ENCODE measurements at places on chromosomes 11 and 22.
A peak's percentile ranks its signal among the peaks of the same experiment; 100 is the strongest.

DNA sequence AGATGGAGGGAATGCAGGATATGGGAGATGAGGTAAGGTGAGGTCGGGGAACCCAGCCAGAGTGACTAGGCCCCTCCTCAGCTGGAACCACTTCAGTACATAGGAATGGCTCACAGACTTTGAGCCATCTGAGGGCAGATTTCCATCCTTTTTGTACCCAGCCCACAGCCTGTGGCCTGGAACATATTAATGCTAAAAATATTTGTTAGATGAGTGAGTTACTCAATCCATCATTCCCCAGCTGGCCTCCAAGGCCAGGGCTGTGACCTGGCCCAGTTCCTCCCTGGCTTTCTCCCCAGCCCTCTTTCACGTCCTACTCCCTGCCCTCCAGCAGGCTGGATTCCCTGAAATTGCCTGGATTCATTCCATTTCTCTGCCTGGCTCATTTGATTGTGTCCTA, 57.2 kb upstream of the PRDM11 start:
- no peak for DNase-seq

GRCh38 chr11:47378010-47378835, at the start of gene SPI1:
SPI1 (minus strand) TSS chr11:47378547; CDS start chr11:47378353, 194 bp downstream.
- DNase-seq = peak; percentile 96

- no peak for DNase-seq
Observed at GRCh38 chr11:2576111-2576510, 123.7 kb downstream of the KCNQ1OT1 start.

GRCh38 chr11:128590587-128590986, 3.2 kb upstream of the ETS1 start:
- DNase-seq = no peak

DNA sequence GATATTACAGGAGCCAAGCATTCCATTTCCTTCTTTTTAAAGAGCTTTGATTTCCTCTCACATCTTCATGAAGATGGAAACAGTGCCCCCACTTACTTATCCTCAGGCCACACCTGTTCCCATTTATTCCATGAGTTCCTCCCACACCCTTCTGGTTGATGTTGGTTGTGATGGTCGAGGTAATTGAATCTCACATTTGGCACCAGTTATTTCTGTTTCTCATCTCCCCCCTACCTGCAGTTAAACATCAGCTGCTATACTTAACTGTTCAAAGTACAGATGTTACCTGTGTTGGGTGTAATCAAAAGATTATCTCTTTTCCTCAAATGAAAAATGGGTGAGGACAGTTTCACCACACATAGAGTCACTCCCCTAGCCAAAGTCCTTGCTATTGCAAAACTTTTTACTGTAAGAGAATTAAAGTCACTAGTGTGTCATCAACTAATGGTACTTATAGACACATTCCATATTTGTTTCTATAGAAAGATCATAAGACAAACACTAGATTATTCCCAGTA, 1.9 kb downstream of the TMEM45B start:
- DNase-seq = no peak

GRCh38 chr11:110968348-110969062, 256.3 kb upstream of the ARHGAP20 start:
- no peak for DNase-seq

DNA sequence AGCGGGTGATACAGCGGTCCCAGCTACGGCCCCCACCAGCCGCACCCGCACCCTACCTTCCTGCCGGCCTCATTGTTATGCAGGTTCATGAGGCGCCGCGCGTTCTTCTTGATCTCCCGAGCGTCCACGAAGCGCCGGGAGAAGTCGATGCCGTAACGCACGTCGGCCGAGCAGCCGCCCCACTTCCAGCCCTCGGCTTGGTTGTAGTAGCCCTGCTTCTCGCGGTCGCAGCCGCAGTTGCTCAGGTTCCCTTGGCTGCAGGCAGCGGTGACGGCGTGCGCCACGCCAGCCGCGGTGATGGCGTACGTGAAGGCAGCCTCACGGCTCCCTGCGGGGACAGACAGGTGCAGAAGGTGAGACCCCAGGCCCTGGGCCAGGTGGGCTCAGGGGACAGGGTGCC, 45.9 kb downstream of the WNT7B start:
- no peak for DNase-seq

- DNase-seq = peak; percentile 76
Observed at GRCh38 chr11:8070417-8071115, 10.4 kb upstream of the TUB start.

DNA sequence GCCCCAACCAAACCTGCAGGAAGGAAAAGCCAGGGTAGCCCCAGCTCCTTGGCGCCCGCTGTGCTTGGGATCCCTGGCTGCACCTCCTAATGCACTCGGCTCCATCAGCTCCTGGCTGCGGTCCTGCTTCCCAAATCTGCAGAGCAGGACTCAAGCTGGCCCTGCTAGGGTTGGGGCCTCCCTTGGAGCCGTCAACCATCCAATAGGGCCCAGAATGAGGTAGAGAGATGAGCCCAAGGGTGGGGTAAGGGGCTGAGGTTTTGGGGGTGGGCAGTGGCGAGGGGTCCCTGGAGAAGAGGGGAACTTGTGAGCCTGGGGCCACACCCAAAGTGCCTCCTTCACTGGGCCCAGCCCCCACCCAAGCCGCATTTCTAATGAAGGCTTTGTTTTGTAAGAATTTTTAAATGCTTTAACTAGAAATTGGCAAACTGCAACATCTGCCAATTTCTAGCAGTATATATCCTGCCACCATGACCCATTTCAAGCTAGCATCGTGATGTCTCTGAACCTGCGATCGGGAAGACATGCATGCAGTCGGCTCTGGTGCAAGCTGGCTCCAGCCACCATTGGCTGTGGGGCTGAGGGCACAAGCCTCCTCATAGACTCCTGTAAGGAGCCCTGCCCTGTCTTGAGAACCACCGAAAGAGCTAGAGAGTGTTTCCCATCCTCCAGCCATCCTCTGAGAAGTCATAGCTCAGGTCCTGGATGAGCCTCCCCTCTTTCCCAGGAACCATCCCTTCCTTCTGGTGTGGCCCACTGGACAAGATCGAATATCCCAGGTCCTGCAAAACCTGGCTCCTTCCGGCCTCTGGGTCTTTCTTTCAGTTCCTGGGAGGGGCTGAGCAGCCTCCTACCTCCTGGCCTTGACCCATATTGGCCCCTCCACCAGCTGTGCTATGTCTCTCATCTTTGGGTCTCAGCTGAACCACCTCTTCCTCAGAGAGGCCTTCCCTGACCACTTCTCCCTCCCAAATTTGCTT, 15.5 kb downstream of the C1QTNF6 start:
- DNase-seq = no peak

GRCh38 chr11:65651589-65652510, 10.9 kb downstream of the RELA start:
- no peak for DNase-seq

DNA sequence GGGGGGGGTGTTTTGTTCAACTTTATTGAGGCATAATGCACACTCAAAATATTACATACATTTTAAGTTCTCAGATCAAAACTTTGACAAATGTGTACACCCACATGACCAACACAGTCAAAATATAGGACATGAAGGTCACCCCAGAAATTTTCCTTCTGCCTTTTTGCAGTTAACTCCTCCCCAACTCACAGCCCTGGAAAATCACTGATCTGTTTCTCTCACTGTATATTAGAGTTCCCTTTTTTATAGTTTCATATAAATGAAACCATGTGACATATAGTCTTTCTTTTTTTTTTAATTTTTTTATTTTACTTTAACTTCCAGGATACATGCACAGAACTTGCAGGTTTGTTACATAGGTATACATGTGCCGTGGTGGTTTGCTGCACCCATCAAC, 4.6 kb downstream of the TMPRSS5 start:
- DNase-seq = no peak

DNA sequence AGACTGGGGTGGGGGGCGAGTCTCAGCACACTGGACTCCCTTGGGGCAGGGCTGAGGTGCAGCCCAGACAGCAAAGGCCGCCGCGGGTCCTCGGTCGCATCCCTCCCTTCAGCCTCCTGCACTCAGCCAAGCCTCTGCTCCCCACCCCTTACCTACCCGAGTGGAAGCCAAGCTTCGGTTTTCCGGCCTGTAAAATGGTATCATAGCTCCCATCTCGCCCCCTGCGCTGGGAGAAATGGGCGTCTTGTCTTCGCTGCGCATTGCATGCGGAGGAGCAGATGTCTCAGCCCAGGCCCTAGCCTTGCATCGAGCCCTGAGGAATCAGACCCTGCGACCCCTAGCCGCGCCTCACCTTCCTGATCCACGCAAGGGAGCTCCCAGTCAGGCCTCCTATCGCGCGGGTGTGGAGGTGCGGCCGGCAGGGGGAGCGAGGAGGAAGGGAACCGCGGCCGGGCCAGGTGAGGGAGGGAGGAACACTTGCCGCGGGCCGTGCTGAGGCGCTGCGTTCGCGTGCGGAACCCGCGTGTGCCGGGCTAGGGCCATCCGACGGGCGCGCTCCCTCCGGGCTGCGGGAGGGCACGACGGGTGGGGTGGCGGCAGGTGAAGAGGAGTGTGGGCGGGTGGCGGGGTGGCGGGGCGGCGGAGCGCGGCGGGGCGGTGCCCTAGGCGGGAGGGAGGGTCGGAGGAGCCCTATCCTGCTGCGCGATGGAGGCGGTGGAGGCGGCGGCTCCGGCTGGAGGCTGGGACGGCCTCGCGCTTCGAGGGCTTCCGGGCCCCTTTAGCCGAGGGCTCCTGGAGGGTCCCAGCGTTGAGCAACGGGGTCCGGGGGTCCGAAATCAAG, 4.1 kb upstream of the TBX1 start:
- DNase-seq = peak; percentile 83

DNA sequence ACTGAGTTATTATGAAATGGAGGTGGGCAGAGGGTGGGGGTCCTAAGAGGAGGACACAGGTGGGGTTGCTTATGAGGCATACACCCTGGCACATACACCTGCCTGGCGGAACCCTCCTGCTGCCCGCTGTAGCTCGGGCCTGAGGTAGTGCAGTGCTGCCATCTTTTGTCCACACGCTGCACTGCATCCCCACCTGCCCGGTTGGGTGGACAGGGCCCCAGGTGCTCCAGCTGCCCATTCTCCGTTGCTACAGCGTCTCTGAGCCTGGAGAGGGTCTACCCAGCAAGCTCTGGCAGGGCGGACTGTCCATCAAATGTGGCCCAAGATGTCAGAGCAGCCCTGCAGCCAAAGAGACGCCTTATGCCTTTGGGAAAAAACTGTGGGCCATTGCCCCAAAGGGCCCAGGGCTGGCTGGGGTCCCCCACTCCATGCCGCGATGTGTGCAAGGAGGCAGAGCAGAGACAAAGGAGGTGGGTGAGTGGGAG, 131.2 kb downstream of the BUD13 start:
- DNase-seq = peak; percentile 63

GRCh38 chr11:134261626-134262488, 8.5 kb downstream of the ACAD8 start:
- peak; percentile 52 for DNase-seq

DNA sequence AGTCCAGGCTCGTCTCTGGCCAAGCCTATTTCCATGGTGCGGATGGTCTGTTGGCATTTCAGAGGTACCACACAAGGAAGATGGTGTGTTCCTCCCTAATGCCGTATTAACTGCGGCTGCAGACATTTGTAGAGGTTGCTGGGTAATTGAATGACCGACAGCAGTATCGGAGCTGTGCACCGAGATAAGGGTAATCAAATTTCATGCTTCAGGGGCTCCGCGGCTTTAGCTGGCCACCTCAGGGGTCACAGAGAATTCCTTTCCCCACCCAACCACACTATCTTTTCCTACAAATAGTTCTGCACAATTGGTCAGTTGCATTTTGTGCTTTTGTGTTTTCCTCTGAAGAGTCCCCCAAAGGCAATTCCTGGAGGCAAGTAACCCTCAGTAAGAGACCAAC, 297.4 kb downstream of the OPCML start:
- no peak for DNase-seq

DNA sequence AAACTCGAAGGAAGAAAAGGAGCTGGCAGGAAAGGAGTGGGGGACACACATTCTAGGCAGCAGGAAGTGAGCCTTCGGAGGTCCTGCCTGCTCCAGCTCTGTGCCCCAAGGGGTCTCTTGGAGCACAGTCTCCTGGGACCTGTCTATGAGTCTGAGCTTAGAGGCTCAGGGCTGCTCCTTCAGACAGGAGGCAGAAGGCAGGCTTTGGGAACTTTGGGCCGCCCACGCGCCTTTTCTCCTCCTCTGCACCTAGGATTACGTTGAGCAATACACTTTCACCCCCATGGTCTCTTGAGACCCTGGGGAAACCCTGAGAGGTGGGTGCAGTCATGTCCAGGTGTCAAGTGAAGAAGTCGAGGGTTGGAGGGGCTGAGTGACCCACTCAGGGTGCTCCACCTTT, 965 bp downstream of the TCN2 start:
- no peak for DNase-seq

- no peak for DNase-seq
Observed at GRCh38 chr11:40292721-40293508, 1166.5 kb downstream of the LRRC4C start.

DNA sequence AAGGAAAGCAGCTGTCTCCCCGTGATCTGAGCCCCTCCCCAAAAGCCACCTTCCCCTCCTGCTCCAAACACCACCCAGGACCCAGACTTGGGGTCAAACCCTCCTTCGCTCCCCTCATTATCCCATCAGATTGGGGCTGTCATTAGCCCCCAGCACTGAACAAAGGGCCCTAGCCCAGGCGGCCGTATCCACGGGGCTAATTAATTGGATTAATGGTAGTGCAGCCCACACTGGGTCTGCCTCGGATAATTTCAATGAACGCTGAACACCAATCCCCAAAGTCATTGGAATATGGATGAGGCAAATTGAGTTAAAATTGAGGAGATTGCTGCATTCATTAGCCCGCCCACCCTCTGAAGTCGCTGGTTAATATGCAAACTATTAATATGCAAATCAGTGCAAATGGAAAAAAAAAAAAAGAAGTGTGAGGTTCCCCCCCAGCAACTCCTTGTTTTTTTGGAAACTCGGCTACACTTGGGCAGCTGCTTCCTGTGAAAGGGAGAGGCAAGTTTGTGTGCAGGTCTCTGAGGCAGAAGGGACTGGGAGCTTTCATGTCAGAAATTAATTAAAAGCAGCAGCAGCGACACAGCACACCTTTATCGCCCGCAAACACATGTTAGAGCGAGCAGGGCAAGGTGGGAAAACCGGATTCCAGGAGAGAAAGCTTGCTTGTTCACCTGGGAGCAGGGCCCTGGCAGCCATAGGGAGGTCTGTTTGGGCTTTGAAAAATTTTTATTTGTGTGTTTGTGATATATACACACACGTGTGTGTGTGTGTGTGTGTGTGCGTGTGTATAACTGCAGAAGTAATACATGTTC, 517.8 kb downstream of the MIAT start:
- no peak for DNase-seq

- peak; percentile 59 for DNase-seq
Observed at GRCh38 chr22:31048570-31048969, 32.5 kb upstream of the SMTN start.

- DNase-seq = no peak
Observed at GRCh38 chr11:41320653-41321052, 138.8 kb downstream of the LRRC4C start.

- DNase-seq = no peak
Observed at GRCh38 chr11:28606930-28607329, 498.7 kb downstream of the METTL15 start.
